Activated naive CD4-positive, alpha-beta T cell (primary cell): ENCODE measurements at places on chromosomes 13 and 19.

- DNase-seq, result no peak
Observed at GRCh38 chr13:21040120-21040826, 21.1 kb downstream of the LATS2 start.

- DNase-seq, result no peak
Observed at GRCh38 chr19:58024661-58025060, 9.2 kb upstream of the ZSCAN1 start.

DNA sequence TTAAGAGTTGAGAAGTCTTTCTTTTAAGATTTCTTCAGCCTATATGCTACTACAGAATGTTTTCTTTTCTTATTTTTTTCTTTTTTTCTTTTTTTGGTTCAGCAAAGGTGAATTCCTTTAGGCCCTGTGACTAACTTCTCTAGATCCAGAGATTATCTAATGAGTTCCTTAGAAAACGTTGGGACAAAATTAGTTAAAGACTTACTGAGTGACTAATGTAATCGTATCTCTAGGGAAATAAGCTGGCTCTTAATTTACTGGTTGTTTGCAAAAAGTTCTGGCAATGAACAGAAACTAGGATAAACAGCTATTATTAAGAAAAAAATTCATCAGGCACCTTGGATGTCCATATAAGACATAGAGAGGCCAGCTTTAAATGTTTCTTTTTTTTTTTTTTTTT lies 30.7 kb upstream of the CSNK1A1L start:
- no peak for DNase-seq

GRCh38 chr19:43534816-43535761 lies 2.1 kb downstream of the ZNF575 start:
- no peak for DNase-seq

DNA sequence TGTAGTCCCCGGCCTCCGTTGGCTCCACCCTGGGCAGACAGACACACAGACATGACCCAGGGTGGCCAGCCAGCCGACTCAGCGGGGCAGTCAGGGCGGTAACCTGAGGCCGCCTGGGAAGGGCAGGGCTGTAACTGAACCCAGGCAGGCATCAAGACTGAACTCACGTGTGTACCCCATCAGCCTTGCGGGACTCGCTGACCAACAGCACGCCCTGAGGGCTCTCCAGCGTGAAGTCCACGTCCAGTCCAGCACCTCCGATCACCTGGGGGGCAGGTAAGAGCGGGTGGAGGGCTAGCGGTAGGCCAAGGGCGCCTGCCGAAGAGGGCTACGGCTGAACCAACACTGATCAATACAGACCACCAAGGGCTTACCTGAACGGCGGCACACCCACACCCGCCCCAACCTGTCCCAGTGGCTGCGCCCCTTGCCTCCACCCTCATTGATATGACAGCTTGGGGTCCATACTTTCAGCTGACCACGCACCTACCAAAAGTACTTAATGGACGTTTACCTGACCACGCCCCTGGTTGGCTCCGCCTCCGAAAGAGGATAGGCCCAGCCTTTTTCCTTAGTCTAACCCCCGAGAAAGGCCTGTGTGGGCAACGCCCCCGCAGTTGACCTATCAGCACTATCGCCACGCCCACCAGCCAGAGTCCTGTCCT lies 791 bp downstream of the TMED1 start:
- no peak for DNase-seq

DNA sequence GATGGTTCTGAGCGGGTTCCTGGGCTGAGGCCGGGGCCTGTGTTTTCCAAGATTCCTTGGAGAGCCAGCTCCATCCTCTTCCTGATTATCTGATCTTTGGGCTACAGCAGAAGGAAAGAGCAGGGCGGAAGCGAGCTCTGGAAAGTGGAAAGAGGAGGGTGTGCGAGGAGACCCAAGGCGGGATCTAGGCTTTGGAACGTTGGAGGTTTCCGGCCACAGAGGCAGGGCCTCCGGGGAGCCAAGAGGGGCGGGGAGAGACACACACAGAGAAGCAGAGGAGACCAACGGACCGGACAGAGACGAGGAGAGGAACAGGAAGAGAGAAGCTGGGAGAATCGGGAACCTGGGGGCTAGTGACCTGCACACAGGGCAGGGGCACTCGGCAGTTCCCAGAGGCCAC lies at the start of gene CLEC11A:
TSS of gene CLEC11A (plus strand) at position 296 of the 400 bp plus-strand sequence. CDS start 162 bp downstream, outside the sequence.
- DNase-seq, result no peak

DNA sequence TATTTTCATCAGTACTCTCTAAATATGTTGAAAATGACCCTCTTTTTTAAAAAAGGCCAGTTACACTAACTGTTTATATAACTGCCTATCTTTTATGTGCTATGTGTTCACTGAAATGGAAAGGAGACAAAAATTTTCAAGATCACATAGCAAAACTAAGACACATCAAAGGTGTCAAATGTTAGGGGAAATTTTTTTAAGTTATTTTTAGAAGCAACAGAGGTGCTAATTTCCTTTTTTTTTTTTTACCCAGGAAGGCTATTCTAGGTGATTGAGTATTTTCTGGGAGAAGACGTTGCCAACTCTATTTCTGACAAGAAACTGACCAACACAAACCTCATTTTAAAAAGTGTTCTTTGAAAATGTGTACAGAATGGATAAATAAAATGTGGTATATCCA lies 45.7 kb downstream of the ELF1 start:
- DNase-seq, result no peak

- DNase-seq, result no peak
Observed at GRCh38 chr13:66399873-66400272, 830.3 kb downstream of the PCDH9 start.

DNA sequence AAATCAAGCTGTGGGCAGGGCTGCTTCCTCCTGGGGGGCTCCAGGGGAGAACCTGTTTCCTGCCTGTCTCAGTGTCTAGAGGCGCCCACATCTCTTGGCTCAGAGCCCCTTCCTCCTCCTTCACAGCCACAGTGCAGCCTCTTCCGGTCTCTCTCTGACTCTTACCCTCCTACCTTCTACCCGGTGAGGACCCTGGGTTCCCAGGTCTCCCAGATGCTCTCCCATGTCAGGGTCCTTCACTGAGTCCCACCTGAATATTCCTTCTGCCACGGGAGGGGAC lies 153.1 kb downstream of the KDM4B start:
- DNase-seq, result no peak

DNA sequence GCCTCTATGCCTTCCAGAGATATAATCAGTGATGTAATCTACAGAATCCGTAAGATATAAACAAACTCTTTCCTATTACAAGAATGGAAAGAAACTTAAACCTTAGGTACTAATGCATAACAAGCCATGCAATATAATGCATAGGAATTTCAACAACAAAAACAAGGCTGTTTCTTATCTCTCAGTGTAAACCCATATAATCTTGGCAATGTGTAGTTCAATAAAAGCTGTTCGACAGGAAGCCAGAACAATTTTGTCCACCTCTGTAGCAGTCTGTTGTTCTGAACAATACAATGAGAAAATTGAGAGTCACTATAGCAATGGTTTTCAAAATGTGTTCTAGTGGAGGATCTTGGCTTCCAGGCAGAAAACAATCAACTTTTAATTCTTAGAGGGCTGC lies 111.5 kb upstream of the FREM2 start:
- DNase-seq, result no peak

DNA sequence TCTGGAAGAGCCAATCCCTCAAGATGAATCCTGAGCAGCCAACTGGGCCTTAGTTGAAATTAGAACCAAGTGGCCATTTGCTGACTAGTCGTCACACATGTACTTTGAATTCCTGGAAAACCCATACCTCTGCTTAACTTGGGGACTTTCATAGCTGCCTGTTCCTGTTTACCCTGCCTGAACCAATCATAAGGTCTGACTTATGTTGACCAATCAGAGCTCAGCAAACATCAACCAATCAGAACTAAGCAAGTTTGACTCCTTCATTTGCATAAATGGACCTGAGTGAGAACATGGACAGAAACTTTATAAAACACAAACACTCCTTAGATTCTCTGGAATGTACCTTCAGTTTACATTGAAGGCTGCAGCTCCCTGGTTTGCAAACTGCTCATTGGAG lies 50.8 kb downstream of the LATS2 start:
- no peak for DNase-seq

DNA sequence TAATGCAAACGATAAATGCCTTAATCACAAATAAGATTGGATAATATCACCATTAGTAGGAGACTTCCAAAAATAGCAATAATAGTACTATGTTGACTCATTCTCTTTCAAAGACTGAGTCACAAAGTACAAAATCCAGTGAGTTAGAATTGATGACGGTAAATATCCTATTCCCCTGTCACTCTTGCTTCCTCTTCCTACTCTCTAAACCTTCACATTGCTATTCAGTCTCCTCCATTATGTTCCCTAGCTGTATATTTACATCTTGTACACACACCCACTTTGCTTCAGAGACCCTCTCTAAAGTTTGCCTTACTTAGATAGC lies 26.3 kb upstream of the INTS6 start:
- DNase-seq, result no peak

- no peak for DNase-seq
Observed at GRCh38 chr13:93847162-93847561, 620.6 kb downstream of the GPC6 start.

DNA sequence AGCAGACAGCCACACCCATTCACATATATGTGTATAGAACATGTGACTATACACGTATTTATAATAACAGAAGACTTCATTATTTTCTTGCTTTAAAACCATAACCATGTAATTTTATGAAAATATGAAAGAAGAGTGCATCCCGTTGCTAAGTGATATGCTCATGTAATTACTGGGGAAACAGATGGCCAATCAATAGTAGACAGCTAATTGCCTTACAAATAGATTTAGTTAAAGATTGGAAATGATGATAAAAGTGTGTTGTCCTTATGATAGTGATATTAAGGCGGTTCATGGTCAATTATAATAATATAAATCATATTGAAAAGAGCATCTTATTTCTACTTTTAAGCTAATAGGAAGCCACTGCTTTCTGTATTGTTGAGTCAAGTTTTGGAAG lies 95.9 kb downstream of the RFC3 start:
- no peak for DNase-seq

DNA sequence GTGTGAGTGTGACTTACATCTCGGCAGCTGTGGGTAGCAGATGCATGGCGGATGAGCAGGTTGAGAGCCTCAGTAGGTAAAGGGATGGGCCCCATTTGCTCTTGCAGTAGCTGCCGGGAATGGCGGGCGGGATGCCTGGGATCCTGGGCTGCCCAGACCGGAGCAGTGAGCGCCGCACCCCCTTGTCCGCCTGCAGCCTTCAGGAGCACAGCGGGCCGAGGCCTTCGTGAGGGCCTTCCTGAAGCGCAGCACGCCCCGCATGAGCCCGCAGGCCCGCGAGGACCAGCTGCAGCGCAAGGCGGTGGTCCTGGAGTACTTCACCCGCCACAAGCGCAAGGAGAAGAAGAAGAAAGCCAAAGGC lies 4.1 kb downstream of the POP4 start:
- DNase-seq, result no peak

- no peak for DNase-seq
Observed at GRCh38 chr13:113129921-113130750, 7.5 kb downstream of the F10 start.

DNA sequence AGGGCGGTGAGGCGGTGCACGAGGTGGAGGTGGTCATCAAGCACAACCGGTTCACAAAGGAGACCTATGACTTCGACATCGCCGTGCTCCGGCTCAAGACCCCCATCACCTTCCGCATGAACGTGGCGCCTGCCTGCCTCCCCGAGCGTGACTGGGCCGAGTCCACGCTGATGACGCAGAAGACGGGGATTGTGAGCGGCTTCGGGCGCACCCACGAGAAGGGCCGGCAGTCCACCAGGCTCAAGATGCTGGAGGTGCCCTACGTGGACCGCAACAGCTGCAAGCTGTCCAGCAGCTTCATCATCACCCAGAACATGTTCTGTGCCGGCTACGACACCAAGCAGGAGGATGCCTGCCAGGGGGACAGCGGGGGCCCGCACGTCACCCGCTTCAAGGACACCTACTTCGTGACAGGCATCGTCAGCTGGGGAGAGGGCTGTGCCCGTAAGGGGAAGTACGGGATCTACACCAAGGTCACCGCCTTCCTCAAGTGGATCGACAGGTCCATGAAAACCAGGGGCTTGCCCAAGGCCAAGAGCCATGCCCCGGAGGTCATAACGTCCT lies 9.4 kb upstream of the PROZ start:
- DNase-seq, result no peak

- DNase-seq, result no peak
Observed at GRCh38 chr13:86870444-86870843, 800.7 kb upstream of the SLITRK5 start.

GRCh38 chr19:10431254-10431942 lies 11.1 kb downstream of the PDE4A start:
- DNase-seq, result no peak

- no peak for DNase-seq
Observed at GRCh38 chr19:47272448-47273312, 2.0 kb upstream of the INAFM1 start.

DNA sequence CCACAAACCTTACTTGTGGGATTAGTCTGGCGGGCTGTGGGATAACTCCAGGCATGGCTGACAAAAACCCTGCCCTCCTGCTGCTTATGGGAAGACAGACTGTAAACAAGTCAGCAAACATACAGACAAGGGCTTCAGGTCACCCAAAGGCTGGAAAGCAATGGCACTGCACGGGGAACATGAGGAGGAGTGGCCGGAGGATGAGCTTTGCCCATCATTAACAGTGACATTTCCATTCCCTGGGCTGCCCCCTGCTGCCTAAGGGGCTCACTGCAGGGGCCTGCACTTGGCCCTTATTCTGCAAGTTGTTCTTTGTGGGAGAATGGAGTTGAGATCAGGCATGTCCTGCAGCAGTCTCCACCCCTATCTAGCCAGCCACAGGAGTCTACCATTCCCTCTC lies 91.3 kb downstream of the UQCRFS1 start:
- no peak for DNase-seq

DNA sequence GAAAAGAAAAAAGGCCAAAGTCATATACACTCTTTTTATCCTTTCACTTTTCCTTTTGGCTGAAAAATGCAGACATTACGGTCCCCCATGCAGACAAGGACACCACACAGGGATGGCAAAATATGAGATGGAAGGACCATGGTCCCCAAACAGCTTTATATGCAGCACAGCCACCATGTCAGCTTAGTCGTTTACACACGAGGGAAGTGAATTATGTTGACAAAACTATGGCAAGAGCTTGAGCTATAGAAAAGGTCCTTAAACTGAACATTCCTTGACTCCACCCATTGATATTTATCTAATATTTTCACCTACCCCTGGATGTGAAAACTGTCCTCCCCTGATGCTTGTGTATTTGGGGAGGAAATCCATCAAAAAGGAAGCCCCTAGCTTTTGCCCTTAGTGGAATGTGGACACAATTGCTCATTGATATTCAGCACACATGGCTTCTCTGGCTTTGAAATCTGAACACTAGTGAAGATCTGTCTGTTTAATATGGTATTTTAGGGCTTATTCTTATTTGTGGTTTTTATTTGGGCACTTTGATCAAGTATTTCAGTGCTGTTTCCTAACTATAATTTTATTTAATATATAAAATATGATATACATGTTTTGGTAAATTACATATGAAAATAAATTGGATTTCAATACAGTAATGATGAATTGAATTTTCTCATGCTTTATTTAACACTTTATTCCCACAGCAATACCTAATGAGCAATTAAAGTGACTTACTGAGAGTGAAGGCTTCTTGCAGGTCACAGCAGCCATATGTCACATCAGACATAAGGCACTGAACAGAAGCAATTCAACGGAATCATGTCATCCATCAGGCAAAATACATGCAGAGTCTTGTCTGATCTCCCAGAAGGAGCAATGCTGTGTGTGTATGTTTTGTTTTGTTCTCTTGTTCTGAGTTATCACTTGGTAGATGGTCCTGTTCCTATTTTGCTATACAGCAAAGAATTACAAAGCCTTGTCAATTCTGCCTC lies 6.8 kb upstream of the GTF2F2 start:
- DNase-seq, result no peak
